ENCODE measurements at places on chromosomes 2 and 18. TPM values are rescaled to one million over a fixed set of nuclear protein-coding genes. Genes with fewer than 3 reads are reported as not detected.

The KCMF1 gene
- total RNA-seq, result 57.9 TPM

The TBR1 gene
- not detected for total RNA-seq

The CCDC85A gene
- total RNA-seq, result not detected

The RNPEPL1 gene
- 18.6 TPM for total RNA-seq

The CNTNAP5 gene
- not detected for total RNA-seq

The PPIG gene
- 21.9 TPM for total RNA-seq

The TWIST2 gene
- total RNA-seq, result 23.1 TPM

The L3MBTL4 gene
- total RNA-seq, result 0.49 TPM

The CFAP65 gene
- total RNA-seq, result not detected

The UBXN2A gene
- total RNA-seq, result 9.9 TPM

The CCBE1 gene
- total RNA-seq, result 9.2 TPM

The MAP3K20 gene
- 91.4 TPM for total RNA-seq

The NEB gene
- under 0.01 TPM for total RNA-seq

The KCNE4 gene
- total RNA-seq, result not detected

The FBXO15 gene
- not detected for total RNA-seq

The CHRNG gene
- total RNA-seq, result not detected

The ITGB6 gene
- 58.8 TPM for total RNA-seq

The TFCP2L1 gene
- 16.7 TPM for total RNA-seq

The CXCR1 gene
- total RNA-seq, result 0.11 TPM

The SPP2 gene
- total RNA-seq, result not detected

The CRYBA2 gene
- not detected for total RNA-seq

The DLGAP1 gene
- total RNA-seq, result not detected

The SERPINB4 gene
- 1.9 TPM for total RNA-seq

The KCTD18 gene
- total RNA-seq, result 22.7 TPM

The G6PC2 gene
- total RNA-seq, result not detected

The GALNT13 gene
- not detected for total RNA-seq

The UGT1A4 gene
- total RNA-seq, result not detected

The AQP12B gene
- total RNA-seq, result not detected

The AFF3 gene
- total RNA-seq, result not detected

The MC4R gene
- total RNA-seq, result not detected
